ENCODE measurements at places on chromosomes 16 and 17.

- no peak overlapping the region for H3K4me3 ChIP-seq
- DNase-seq = no peak
- no peaks in the 10 kb centered on the region for H3K36me3 ChIP-seq
- no peaks in the 10 kb centered on the region for H3K4me1 ChIP-seq
Observed at GRCh38 chr16:10521681-10522274, 58.6 kb downstream of the EMP2 start.

DNA sequence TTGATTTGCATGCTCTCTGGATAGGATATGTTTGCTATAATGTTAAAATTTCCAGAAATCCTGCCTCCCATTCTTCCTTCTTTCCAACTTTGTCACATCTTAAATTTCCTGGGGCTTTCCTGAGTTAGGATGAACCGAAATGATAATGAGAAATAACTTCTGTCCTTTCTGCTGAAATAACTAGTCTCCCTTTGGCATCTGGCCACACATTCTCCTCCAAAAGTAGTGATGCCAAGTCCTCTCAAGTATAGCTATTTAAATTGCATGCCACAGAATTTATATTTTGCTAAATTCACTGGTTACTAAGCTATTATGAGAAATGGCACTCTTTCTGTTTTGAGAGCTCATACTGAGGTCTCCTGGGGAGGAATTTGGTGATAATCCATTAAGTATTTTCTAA lies 30.6 kb downstream of the FAM20A start:
- no peak overlapping the region for H3K27ac ChIP-seq
- H3K4me1 ChIP-seq = no peaks in the 10 kb centered on the region
- DNase-seq = no peak
- no peaks in the 10 kb centered on the region for H3K36me3 ChIP-seq

GRCh38 chr16:29743475-29743826 lies 2.3 kb downstream of the C16orf54 start:
- DNase-seq = no peak
- H3K27me3 ChIP-seq = no peaks in the 10 kb centered on the region
- no peak overlapping the region for H3K27ac ChIP-seq
- no peaks in the 10 kb centered on the region for H3K4me1 ChIP-seq
- H3K4me3 ChIP-seq = no peak overlapping the region
- H3K36me3 ChIP-seq = no peaks in the 10 kb centered on the region

DNA sequence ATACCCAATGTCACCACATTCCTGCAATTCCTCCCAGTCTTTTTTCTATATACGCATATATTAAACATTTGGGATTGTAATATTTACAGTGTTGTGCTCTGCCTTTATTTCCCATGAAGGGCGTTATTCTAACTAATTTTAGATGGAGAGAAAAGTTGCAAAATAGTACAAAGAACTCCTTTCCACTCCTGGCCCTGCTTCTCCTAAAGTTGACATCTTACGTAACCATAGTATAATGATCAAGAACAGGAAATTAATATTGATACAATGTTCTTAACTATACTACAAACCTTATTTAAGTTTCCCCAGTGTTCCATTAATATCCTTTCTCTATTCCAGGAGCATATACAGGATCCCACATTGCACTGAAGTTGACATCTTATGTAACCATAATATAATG lies 46.3 kb downstream of the TK2 start:
- no peak for DNase-seq
- H3K36me3 ChIP-seq = no peaks in the 10 kb centered on the region
- H3K4me1 ChIP-seq = no peaks in the 10 kb centered on the region
- no peak overlapping the region for H3K4me3 ChIP-seq

GRCh38 chr16:58154345-58154744 lies 25.2 kb upstream of the CFAP20 start:
- no peak for DNase-seq
- no peaks in the 10 kb centered on the region for H3K36me3 ChIP-seq
- no peak overlapping the region for H3K4me3 ChIP-seq
- no peaks in the 10 kb centered on the region for H3K27me3 ChIP-seq

DNA sequence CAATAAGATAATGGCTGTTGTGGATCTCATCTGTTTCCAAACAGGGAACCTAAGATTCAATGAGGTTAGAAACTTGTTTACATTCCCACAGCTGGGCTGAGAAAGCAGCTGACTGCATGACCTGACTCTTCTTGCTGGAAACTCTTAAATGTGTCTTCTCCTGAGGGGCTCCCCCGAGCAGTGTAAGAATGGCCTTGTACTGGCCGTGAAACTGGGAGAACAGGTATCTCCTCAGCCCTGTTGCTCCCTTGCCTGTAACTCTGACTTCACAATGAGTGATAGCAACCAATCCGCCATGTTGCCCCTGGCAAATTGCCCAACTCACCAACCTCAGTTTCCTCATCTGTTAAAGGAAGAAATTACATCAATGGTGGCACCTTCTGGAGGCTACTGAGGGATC lies 59.1 kb upstream of the CCL2 start:
- H3K4me1 ChIP-seq = no peaks in the 10 kb centered on the region
- no peak overlapping the region for H3K4me3 ChIP-seq
- no peaks in the 10 kb centered on the region for H3K27me3 ChIP-seq

GRCh38 chr17:12982224-12982623 lies 35.6 kb downstream of the ELAC2 start:
- H3K27ac ChIP-seq = no peak overlapping the region
- H3K4me1 ChIP-seq = peaks cover 3% of the 10 kb centered on the region
- H3K4me3 ChIP-seq = no peak overlapping the region

GRCh38 chr17:48486557-48486956 lies 44.3 kb downstream of the HOXB1 start:
- H3K27me3 ChIP-seq = no peaks in the 10 kb centered on the region
- no peak overlapping the region for H3K27ac ChIP-seq
- no peak overlapping the region for H3K4me3 ChIP-seq
- no peaks in the 10 kb centered on the region for H3K4me1 ChIP-seq
- DNase-seq = no peak

- H3K4me3 ChIP-seq = no peak overlapping the region
- no peak overlapping the region for H3K27ac ChIP-seq
- no peaks in the 10 kb centered on the region for H3K36me3 ChIP-seq
- no peaks in the 10 kb centered on the region for H3K4me1 ChIP-seq
- H3K27me3 ChIP-seq = no peaks in the 10 kb centered on the region
- no peak for DNase-seq
Observed at GRCh38 chr17:44623070-44623725, 33.1 kb upstream of the MEIOC start.

DNA sequence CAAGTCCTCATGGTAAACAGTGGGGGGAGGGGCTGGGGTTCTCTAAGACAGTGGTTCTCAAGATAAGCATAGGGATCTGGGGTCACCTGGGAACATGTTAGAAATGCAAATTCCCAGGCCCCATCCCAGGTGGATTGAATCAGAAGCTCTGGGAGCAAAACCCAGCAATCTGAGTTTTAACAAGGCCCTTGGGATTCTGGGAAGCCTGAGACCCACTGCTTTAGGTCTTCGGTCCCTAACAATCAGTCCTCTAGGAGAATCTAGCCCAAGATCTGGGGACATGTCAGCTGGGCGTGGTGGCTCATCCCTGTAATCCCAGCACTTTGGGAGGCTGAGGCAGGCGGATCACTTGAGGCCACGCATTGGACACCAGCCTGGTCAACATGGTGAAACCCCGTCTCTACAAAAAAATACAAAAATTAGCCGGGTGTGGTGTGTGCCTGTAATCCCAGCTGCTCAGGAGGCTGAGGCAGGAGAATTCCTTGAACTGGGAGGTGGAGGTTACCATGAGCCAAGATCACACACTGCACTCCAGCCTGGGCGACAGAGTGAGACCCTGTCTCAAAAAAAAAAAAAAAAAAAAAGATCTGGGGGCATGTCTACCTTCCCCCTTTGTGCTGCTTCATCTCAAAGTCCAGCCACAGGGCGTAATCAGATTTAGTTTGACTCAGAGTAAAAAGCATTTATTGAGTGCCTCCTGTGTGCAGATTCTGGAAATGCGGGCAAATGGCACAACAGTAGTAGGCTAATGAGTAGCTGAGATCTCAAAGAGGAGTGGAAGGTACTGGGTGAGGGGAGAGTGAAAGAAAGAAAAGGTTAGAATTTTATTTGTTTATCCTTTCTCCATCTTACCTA lies 8.8 kb upstream of the NR1D1 start:
- H3K27ac ChIP-seq = peak overlapping the region; percentile 98
- H3K4me1 ChIP-seq = peaks cover 74% of the 10 kb centered on the region
- H3K4me3 ChIP-seq = no peak overlapping the region
- no peaks in the 10 kb centered on the region for H3K27me3 ChIP-seq
- no peak for DNase-seq

GRCh38 chr17:37054894-37055293 lies 106.1 kb downstream of the AATF start:
- no peak overlapping the region for H3K4me3 ChIP-seq
- no peaks in the 10 kb centered on the region for H3K4me1 ChIP-seq
- H3K27me3 ChIP-seq = no peaks in the 10 kb centered on the region
- H3K36me3 ChIP-seq = no peaks in the 10 kb centered on the region
- H3K27ac ChIP-seq = no peak overlapping the region

DNA sequence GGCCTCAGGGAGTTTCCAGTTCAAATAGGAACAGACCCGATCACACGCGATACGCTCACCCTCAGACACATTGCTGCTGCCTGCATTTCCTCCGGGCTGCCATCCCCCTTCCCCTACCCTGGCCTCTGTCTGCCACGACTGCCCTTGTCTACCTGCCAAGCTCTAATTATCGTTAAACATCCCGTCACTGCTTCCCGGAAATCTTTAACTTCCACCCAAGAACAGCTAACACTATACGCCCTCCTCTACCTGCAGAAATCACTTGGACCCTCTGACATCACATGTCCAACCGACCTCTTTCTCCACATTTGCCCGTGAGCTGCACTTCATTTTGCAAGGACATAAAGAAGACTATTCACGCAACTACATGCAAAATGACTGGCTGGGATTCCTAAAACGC lies 40.4 kb downstream of the ABAT start:
- H3K27me3 ChIP-seq = no peaks in the 10 kb centered on the region
- H3K4me3 ChIP-seq = no peak overlapping the region
- no peaks in the 10 kb centered on the region for H3K36me3 ChIP-seq
- no peak for DNase-seq
- no peak overlapping the region for H3K27ac ChIP-seq

GRCh38 chr17:78430892-78431691 lies 52.6 kb downstream of the PGS1 start:
- no peaks in the 10 kb centered on the region for H3K27me3 ChIP-seq
- no peak overlapping the region for H3K27ac ChIP-seq
- no peak for DNase-seq
- H3K4me1 ChIP-seq = no peaks in the 10 kb centered on the region
- H3K4me3 ChIP-seq = no peak overlapping the region

GRCh38 chr16:35319536-35320192 lies 1860.3 kb downstream of the TP53TG3F start:
- no peak overlapping the region for H3K4me3 ChIP-seq
- no peaks in the 10 kb centered on the region for H3K27me3 ChIP-seq
- H3K36me3 ChIP-seq = no peaks in the 10 kb centered on the region
- no peak overlapping the region for H3K27ac ChIP-seq
- DNase-seq = no peak
- H3K4me1 ChIP-seq = no peaks in the 10 kb centered on the region

DNA sequence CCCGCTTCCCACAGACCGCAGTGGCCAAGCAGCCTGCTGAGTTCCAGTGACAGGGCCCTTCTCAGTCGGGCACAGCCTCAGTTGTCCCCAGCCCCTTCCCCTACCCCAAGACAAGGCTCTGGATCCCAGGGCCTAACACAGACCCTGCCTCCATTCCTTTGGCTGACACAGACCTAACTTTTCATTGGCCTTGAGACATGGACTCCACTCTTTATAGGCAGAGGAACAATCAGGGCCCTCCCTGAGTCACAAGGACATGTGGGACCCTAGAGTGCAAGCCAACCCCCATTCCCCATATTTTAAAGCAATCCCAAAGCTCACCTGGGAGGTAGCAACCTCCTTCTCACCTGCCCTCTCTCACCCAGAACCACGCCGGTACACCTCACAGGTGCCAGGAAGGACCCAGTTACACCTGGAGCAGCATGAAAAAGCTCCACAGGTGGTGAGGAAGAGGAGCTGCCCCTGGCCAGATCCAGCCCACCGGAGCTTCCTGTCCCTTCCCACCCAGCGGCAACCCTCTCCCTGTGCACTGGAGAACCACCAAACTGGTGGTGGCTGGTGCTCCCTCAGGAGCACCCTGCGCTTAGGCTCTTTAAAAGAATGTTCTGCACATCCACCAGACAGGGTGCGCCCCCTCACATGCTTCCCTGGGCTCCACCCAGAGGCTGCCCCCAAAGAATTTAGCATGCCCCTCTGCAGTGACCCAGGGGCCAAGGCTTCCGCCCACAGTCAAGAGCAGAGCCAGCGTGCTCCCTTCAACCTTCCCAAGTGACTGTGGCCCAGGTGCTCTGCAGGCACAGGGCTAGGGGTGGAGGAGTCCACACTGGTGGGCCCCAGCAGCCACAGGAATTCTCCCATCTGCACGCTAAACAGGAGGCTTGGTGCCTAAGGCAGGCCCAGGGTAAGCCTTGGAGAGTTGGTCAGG lies 3.4 kb downstream of the MNT start:
- H3K36me3 ChIP-seq = no peaks in the 10 kb centered on the region
- H3K4me3 ChIP-seq = peak overlapping the region; percentile 99
- H3K27me3 ChIP-seq = no peaks in the 10 kb centered on the region

DNA sequence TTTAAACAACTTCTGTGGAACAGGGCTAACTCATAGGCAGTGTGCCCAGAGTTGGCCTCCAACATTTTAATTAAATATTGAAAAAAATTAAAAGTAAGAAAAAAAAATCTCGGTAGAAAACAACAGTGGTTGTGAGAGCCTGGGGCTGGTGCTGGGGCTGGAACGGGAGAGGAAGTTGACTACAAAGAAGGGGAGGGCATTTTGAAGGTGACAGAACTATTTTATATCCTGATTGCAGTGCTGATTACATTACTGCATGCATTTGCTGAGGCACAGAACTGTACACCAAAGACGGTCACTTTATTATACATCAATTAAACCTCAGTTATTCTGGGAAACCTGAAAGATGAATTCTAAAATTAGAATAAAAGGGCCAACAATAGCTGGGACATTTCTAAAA lies 142.5 kb downstream of the PARN start:
- H3K36me3 ChIP-seq = no peaks in the 10 kb centered on the region
- peak overlapping the region; percentile 34 for H3K4me3 ChIP-seq
- DNase-seq = no peak
- no peak overlapping the region for H3K27ac ChIP-seq
- H3K27me3 ChIP-seq = no peaks in the 10 kb centered on the region

GRCh38 chr16:17426451-17426850 lies 44.3 kb downstream of the XYLT1 start:
- H3K27ac ChIP-seq = no peak overlapping the region
- H3K4me3 ChIP-seq = no peak overlapping the region
- no peaks in the 10 kb centered on the region for H3K4me1 ChIP-seq
- no peaks in the 10 kb centered on the region for H3K36me3 ChIP-seq
